Stimulated activated CD8-positive, alpha-beta memory T cell treated with anti-CD3 and anti-CD28 coated beads, Interleukin-2, amount 100 ng/mL, for 48 hours (primary cell): ENCODE measurements at places on chromosomes 13 and 19.

GRCh38 chr13:113769106-113769505, 10.1 kb downstream of the TMEM255B start:
- DNase-seq = no peak

DNA sequence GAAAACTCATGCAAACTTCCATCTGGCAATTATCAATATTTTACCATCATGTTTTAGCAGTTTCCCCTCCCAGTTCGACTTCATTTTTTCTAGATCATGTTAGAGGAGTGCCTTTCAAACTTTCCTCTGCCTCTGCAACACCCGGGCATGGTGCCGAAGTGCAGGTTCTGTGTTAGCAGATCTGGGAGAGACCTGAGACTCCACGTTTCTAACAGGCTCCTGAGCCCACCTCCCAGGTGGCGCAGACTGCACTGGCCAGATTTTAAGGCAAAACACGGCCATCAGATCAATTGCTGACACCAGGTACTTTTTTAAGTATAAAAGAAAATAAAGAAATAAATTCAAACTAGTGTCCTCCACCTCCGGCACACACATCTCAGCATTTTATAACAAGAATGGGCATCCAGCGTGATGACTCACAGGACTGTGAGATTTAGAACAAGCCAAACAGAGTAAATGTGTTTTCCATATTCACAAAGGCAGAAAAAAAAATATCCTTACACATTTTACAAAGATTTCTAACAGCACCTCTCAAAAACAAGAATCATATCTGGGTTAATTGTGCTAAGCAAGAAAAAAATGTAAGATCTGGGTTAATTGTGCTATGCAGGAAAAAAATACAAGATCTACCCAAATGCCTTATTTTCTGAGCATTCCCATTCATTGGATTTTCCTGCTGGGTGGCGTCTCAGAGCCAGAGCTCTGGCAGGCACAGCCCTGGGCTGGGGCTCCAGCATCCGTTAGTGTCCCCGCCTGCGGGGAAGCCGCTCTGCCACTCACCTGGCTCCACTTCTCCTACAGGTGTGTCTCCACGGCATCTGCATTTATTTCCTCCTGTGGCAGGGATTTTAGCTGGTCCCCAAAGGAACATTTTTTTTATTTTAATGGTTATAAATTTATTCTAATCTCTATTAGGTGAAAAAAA, 127.9 kb upstream of the SOX1 start:
- DNase-seq = no peak

- DNase-seq = no peak
These were observed 27.4 kb downstream of the EFNA2 start for GRCh38 chr19:1312767-1313694.

DNA sequence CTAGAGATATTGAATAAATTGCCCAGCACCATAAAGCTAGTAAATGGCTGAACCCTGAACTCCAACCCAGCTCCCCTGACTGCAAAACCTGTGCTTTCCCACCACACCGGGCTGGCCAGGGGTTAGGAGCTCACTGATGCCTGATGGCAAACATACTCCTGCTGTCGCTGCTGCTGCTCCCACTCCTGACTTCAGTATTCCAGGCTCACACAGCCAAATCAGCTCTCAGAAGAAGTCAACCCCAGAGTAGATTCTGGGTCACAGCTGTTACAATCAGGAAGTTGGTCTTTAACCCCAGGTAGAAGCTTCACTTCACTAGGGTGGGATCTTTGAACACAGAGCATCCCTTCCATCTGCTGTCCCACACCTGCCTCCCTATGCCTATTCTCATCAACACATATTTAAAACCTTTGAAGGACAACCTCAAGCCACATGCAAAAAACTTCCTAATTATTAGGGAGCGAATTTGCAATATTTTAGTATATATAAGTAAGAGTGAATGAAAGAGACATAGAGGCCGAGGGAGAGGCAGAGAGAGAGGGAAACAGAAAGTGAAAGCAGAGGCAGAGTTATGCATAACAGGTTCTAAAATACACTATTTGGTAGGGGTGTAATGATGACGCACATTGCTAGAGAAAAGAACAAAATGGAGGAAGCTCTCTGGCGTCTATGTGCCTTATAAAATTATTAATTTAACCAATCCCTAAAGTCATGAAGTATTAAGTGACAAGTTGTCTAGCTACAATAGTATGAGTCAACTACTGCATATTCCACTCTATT, 99.4 kb upstream of the SERP2 start:
- DNase-seq = no peak

GRCh38 chr13:113176280-113176679, 17.8 kb downstream of the PROZ start:
- no peak for DNase-seq

GRCh38 chr13:108527844-108528243, 101.6 kb upstream of the MYO16 start:
- no peak for DNase-seq

- DNase-seq = no peak
These were observed 342.6 kb downstream of the MTUS2 start for GRCh38 chr13:29162638-29163235.

DNA sequence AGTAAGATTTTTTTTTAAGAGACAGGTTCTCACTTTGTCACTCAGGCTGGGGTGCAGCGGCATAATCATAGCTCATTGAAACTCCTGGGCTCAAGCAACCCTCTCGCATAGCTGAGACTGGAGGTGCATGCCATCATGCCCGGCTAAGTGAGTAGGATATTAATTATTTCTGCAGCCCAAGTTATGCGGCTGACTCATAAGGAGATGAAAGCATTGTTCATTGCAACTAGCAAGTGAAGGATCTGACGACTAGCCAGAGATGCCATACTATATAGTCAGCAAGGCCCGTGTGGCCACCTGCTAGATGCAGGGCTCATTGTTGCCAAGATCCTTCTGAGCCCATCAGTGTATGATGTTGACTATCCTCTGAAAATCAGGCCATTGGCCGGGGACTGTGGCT, 45.2 kb downstream of the ABCC4 start:
- DNase-seq = no peak

GRCh38 chr13:30805603-30806011, 70.3 kb downstream of the ALOX5AP start:
- DNase-seq = no peak

GRCh38 chr13:21287331-21287907, 111.0 kb downstream of the MRPL57 start:
- DNase-seq = no peak

- no peak for DNase-seq
These were observed 137.5 kb downstream of the TNFRSF19 start for GRCh38 chr13:23707674-23708073.

- no peak for DNase-seq
These were observed 19.4 kb upstream of the ADGRE5 start for GRCh38 chr19:14361824-14362223.

- DNase-seq = no peak
These were observed 7.7 kb upstream of the NANOS3 start for GRCh38 chr19:13869281-13869680.

GRCh38 chr19:28045621-28046020, 1167.3 kb downstream of the UQCRFS1 start:
- DNase-seq = no peak

- no peak for DNase-seq
These were observed 117.8 kb upstream of the IRS2 start for GRCh38 chr13:109904218-109904617.

GRCh38 chr19:5102520-5102919, 133.6 kb downstream of the KDM4B start:
- no peak for DNase-seq

- DNase-seq = no peak
These were observed 15.6 kb upstream of the NOTCH3 start for GRCh38 chr19:15216363-15216762.

- DNase-seq = no peak
These were observed 6.3 kb downstream of the FGF9 start for GRCh38 chr13:21677075-21677623.

DNA sequence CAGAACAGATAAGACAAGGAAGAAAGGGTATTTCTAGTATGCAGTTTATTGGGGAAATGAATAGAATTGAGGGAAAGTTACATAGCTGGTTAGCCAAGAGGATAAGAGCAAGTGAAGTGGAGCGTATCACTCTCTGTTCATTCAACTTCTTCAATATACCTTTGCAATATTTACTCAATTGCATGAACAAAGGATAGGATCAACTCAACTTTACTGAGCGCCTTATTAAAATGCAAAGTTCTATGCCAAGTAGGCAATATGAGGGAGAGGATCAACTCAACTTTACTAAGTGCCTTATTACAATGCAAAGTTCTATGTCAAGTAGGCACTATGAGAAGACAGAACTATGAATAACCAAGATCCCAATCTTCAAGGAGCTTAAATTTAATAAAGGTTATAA, 43.9 kb downstream of the ZC3H13 start:
- DNase-seq = no peak

- no peak for DNase-seq
These were observed 1366.6 kb upstream of the MIR17HG start for GRCh38 chr13:89980896-89981295.

- no peak for DNase-seq
These were observed 88.8 kb upstream of the MCF2L start for GRCh38 chr13:112880221-112880641.

DNA sequence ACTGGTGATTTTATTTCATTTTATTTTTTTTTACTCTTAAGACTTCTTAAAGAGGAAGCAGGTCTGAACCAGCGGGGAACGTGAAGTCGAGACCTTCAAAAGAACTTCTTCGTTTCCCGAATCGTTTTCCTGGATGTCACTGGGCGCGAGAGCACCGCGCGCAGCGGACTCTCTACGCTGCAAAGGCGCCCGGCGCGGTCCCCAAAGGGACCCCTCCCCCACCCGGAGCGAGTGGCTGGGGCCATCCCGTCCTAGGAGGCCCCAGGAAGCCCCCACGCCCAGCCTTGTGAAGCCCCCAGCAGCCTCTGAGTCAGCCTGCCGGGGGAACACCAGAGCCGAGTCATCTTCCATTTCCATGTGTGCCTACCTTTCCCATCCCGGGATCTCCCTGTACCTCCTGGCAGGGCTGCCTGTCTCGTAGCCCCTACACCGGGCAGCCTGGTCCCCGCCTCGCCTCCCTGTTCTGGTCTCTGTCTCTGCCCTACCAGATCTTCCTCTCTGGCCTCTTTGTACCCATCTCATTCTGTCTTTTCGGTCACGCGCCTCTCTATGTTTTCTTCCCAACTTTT, 608 bp downstream of the CD70 start:
- peak; percentile 47 for DNase-seq

DNA sequence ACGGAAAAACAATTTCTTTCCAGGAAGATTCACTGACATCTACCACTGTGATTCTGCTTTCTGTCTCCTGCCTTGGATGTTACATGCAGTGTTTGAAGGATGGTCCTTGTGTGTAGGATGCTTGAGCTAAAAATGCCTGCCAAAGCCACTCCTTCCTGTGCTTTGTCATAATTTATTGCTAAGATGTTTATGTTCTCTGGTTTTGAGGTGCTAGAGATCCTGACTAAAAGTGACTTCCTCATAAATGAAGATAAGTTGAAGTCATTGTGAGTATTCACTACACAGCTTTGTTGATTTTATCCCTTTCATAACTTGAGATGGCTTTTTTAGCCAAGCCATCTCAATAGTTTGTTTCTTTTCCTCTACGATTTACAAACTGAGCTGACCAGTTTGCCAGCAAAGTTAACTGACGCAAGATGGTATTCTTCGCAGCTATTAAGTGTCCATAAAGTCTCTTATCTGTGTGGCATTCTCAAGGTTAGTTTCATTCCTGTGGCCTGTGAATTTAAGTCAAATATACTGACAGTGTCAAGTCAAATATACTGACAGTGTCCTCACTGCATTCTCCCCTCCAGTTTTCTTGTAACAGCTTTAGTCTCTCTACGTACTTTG, 15.7 kb upstream of the FBXL3 start:
- DNase-seq = no peak

- DNase-seq = no peak
These were observed 25.1 kb downstream of the CPB2 start for GRCh38 chr13:46079770-46080169.

GRCh38 chr19:49336482-49337266, 1.5 kb downstream of the CD37 start:
- DNase-seq = no peak

DNA sequence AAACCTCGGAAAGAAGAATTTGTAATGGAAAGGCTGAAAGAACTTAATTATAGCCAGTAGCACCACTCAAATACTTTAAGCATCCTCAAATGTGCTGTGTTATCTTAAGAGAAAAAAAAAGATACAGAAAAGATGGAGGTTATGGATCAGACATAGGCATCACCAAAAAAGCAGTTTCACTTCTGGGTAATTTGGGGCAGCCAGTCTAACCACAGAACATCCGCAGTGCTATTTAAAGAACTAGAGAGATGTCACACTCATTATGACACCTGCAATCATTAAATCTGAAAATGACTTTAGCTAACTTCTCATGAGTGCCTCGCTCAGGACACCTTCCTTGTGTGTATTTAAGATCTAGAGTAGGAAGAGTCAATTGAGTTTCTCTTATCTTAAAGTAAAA, 211.8 kb downstream of the RBM26 start:
- peak; percentile 2 for DNase-seq

- DNase-seq = no peak
These were observed 1919.3 kb downstream of the PCDH9 start for GRCh38 chr13:65310663-65311328.
